ENCODE measurements at places on chromosomes 2 and 18.

DNA sequence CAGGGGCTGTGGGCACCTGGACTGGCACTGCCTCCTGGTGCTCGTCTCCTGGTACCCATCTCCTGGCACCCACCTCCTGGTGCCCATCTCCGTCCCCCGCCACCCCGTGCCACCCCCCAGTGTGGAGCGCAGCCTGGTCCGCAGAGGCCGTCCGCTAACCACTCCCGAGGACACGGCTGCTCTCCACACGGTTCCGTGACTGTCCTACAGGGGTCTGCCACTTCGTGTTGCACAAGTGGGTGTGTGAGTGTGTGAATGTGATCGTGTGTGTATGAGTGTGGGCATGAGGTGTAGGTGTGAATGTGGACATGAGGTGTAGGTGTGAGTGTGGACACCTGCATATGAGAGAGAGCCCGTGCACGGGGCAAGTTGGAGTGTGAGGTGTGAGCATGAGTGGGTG, 119.4 kb upstream of the HS6ST1 start:
- peaks cover 3% of the 10 kb centered on the region for H3K4me1 ChIP-seq
- no peaks in the 10 kb centered on the region for H3K27me3 ChIP-seq
- no peaks in the 10 kb centered on the region for H3K36me3 ChIP-seq
- H3K4me3 ChIP-seq = no peak overlapping the region
- no peak overlapping the region for H3K27ac ChIP-seq

DNA sequence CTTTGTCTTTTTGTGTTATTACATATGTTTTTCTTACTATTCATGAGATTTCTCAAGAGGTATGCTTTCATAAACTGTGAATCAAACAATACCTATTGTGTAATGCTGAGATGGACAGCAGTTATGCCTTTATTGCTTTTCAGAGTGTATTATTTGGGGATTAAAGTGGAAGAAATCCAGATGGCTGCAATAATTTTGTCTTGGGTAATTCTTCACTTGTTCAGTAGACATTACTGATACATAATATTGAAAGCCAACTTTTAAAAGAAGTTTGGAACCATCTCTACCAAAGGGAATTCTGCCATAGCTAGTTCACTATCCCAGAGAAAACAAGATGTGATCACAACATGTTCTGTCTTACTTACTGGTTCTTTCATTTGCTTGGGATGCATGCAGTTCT, 253.4 kb upstream of the ZSWIM2 start:
- no peak overlapping the region for H3K27ac ChIP-seq
- H3K4me1 ChIP-seq = no peaks in the 10 kb centered on the region
- DNase-seq = no peak
- no peaks in the 10 kb centered on the region for H3K36me3 ChIP-seq

GRCh38 chr2:100283724-100284501, 38.4 kb downstream of the LONRF2 start:
- H3K27me3 ChIP-seq = no peaks in the 10 kb centered on the region
- H3K4me3 ChIP-seq = no peak overlapping the region
- peaks cover 13% of the 10 kb centered on the region for H3K36me3 ChIP-seq
- H3K27ac ChIP-seq = no peak overlapping the region

DNA sequence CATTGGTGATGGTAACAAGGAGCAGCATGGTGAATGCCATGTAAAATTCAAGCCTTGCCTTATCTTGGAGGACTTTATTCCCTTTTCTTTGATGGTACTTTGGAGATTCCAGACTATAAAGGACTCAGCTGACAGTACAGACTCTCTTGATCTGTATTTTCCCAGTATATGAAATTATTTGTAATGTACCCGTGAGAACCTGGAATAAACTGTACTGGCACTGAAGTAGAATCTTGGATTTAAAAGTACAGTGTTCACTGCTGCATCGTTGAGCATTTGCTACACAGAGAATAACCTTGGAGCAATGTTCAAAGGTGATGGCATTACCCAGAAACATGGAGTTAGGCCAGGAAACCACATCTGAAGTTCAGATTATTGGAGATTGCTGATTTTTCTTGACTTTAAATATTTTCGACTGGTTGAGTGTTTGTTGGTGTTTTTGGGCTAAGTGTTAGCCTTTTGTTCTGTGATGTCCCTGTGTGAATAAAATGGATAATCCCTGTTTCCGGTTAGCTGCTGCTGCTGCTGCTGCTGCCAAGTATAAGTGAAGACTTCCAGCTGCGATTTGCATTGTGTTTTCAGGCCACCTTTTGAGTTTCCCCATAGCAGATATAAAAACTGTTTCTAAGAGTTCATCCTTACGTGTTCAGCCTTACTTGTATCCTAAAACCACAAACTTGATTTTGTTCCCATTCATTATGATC, 122.0 kb downstream of the SPTBN1 start:
- H3K36me3 ChIP-seq = no peaks in the 10 kb centered on the region
- no peak overlapping the region for H3K27ac ChIP-seq
- H3K4me3 ChIP-seq = no peak overlapping the region
- DNase-seq = no peak

DNA sequence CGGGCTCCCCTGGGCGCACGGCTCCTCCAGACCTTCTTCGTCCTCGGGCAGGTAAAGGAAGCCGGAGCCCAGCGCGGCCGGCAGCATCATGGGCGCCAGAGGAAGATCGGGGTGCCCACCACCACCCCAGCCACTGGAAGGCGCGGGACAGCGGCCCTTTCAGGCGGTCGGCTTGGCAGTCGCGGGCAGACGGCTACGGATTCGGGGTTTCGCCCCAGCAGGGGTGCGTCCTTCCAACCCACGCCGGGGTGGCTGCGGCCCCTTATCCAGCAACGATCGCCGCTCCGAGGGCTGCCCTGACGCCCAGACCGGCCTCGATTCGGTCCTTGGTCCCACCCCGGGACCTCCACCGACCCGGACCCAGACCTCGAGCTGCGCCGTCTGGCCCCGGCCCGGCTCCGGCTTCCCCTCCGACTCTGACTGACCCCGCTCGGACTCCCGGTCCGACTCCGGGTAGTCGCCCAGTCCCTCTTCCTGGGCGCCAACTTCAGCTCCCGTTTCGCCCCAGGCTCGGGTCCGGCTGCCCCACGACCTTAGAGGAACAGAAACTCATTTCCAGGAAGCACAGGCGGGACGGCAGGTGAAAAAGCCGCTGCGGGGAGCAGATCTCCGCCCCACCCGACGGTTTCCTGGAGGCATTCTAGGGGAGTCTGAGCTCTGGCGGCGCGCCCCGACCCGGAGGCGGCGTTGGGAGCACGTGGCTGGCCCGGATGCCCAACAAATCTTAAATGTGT, 30.2 kb upstream of the SSB start:
- H3K36me3 ChIP-seq = no peaks in the 10 kb centered on the region
- no peaks in the 10 kb centered on the region for H3K4me1 ChIP-seq
- no peak for DNase-seq
- peak overlapping the region; percentile 72 for H3K4me3 ChIP-seq

GRCh38 chr18:1848716-1849115, 722.6 kb downstream of the METTL4 start:
- no peaks in the 10 kb centered on the region for H3K36me3 ChIP-seq
- no peaks in the 10 kb centered on the region for H3K27me3 ChIP-seq
- no peaks in the 10 kb centered on the region for H3K4me1 ChIP-seq
- DNase-seq = no peak
- no peak overlapping the region for H3K27ac ChIP-seq
- no peak overlapping the region for H3K4me3 ChIP-seq

DNA sequence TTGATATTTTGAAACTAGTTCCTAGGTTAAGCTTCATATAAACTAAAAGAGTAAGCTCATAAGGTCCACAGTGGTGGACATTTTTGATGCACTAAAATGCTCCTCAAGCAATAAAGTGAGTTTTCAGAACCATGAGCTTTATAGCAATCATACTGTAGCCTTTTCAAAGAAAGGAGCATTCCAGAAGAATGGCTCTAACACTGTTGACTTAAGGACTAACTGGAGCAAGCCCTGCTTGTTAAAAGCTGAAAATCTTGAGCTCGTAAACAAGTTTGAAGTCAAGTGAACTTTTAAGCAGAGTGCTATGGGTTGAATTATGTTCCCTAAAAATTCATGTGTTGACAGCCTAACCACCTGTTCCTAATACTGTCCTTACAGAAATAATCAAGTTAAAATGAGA, 38.0 kb downstream of the KYNU start:
- no peaks in the 10 kb centered on the region for H3K36me3 ChIP-seq
- H3K4me3 ChIP-seq = no peak overlapping the region
- no peak overlapping the region for H3K27ac ChIP-seq
- no peak for DNase-seq
- no peaks in the 10 kb centered on the region for H3K27me3 ChIP-seq
- H3K4me1 ChIP-seq = no peaks in the 10 kb centered on the region

DNA sequence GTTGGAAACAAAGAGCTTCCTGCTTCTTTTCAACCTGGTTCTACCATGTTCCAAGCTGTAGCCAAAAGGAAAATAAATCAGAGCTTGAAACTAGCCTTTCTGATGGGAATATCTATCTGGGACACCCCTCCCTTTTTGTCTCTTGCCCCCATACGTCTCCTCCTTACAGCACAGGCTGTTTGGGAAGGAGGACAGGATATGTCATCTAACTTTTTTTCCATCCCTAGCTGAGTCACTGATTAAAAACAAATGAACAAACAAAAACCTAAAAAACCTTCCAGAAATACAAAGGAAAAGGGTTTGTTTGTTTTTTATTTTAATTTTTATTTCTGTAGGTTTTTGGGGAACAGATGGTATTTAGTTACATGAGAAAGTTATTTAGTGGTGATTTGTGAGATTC, 151.6 kb downstream of the FAM210A start:
- DNase-seq = no peak
- no peaks in the 10 kb centered on the region for H3K36me3 ChIP-seq
- no peak overlapping the region for H3K4me3 ChIP-seq
- H3K27ac ChIP-seq = no peak overlapping the region
- no peaks in the 10 kb centered on the region for H3K27me3 ChIP-seq

GRCh38 chr2:24820175-24820513, 26.9 kb downstream of the CENPO start:
- DNase-seq = no peak
- H3K27ac ChIP-seq = no peak overlapping the region
- peaks cover 5% of the 10 kb centered on the region for H3K36me3 ChIP-seq

DNA sequence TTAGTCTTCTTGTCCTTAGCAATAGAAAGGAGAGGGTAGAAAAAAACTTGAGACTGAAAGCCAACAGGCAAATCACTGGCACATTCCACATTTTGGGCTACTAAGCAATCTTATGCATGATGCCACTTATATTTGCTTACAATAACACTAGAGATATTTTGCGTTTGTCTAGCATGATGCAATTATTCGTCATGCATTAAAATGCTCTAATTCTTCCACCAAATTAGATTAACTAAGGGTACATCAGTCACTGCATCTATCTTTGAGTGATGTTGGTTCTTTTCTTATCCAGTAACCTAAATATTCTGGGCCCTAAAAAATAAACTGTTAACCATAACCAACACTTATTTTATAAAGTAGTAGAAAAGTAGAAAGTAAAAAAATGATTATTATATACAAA, 1311.7 kb upstream of the CDH2 start:
- H3K27ac ChIP-seq = no peak overlapping the region
- H3K4me1 ChIP-seq = no peaks in the 10 kb centered on the region
- H3K36me3 ChIP-seq = no peaks in the 10 kb centered on the region
- H3K27me3 ChIP-seq = no peaks in the 10 kb centered on the region
- DNase-seq = no peak
- no peak overlapping the region for H3K4me3 ChIP-seq

GRCh38 chr2:85421260-85422071, 3.0 kb downstream of the SH2D6 start:
- DNase-seq = no peak
- H3K27ac ChIP-seq = peak overlapping the region; percentile 68
- no peaks in the 10 kb centered on the region for H3K36me3 ChIP-seq
- peak overlapping the region; percentile 53 for H3K4me3 ChIP-seq
- no peaks in the 10 kb centered on the region for H3K27me3 ChIP-seq

GRCh38 chr2:26737221-26737620, 26.9 kb upstream of the SLC35F6 start:
- DNase-seq = no peak
- no peaks in the 10 kb centered on the region for H3K36me3 ChIP-seq
- no peaks in the 10 kb centered on the region for H3K27me3 ChIP-seq
- no peak overlapping the region for H3K4me3 ChIP-seq
- H3K4me1 ChIP-seq = no peaks in the 10 kb centered on the region

DNA sequence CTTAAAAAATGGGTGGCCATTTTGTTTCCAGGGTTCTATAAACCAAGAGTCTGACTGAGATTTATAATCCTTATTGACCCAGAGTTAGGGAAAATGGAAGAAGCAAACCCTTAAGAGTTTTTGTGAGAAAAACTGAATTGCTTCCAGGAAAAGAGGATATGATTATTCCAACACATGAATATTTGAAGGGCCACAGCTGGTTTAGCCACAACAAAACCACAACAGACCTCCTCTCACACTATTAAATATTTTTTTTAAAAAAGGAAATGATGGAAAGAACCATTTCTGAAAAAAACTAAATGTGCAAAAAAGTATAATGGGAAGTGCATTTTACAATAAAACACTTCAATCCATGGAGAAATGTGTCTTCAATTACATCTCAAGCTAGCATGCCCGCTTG, 182.7 kb downstream of the ETAA1 start:
- H3K4me1 ChIP-seq = no peaks in the 10 kb centered on the region
- H3K27me3 ChIP-seq = no peaks in the 10 kb centered on the region
- DNase-seq = no peak
- H3K27ac ChIP-seq = no peak overlapping the region

DNA sequence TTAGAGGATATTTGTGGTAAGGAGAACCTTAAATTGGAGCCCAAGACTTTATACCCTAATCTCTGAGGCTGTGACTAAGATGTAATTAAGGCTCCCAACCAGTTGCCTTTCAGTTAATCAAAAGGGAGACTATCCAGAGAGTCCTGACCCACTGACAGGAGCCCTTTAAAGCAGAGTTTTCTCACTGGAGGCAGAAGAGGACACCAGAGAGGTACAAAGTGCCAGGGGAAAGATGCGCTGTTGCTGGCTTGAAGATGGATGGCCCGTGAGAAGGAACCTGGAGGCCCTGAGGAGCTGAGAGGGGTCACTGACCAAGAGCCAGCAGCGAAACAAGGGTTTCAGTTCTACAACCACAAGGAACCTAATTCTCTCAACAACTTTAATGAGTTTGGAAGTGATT, 137.3 kb downstream of the TMEM131 start:
- H3K4me1 ChIP-seq = no peaks in the 10 kb centered on the region
- H3K27ac ChIP-seq = no peak overlapping the region
- no peaks in the 10 kb centered on the region for H3K36me3 ChIP-seq
- no peak overlapping the region for H3K4me3 ChIP-seq
